ENCODE measurements at places on chromosomes 1 and 21.

GRCh38 chr1:203524824-203525223 lies 30.9 kb downstream of the OPTC start:
- DNase-seq = no peak

- no peak for DNase-seq
These were observed 2.0 kb downstream of the HNRNPR start for GRCh38 chr1:23341931-23342692.

DNA sequence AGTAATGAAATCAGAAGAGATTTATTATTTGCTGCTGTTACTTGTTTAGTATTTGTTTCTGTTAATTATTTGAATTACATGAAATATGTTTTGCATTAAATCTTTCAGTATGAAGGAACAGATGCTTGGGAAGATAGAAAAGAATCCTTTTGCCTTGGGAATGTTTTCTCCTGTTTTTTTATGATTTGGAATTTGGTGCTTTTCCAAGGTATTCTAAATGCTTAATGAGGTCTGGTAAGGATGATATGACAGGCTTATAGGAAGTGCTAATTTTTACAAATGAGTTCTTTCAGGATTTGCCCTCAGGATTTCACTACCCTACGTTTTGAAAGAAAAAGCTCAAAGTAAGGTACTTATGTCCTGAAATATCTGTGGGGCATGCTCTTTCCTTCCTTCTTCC lies 25.6 kb upstream of the ST6GALNAC3 start:
- no peak for DNase-seq

- DNase-seq = no peak
These were observed 62.5 kb downstream of the CHD5 start for GRCh38 chr1:6117624-6118023.

GRCh38 chr21:43295066-43295958 lies 126.5 kb downstream of the CRYAA start:
- DNase-seq = no peak

DNA sequence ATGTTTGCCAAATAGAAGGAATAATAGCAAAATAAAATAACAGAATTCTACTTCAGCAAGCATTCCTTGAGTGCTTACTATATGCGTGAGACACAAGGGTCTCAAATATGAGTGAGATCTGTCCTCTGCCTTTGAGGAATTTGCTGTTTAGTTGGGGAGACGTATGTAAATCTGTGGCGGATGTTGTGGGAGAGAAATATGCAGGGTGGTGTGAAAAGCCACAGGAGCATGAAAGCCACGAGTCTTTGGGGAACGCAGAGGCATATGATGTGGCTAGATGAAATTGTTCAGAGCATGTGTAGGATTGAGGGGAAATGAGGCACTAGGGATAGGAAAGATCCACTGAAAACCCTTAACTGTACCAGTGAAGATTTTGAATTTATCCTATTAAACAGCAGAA lies 244.4 kb downstream of the PBX1 start:
- no peak for DNase-seq

- DNase-seq = no peak
These were observed 3.7 kb upstream of the DIPK1A start for GRCh38 chr1:92964998-92965397.

DNA sequence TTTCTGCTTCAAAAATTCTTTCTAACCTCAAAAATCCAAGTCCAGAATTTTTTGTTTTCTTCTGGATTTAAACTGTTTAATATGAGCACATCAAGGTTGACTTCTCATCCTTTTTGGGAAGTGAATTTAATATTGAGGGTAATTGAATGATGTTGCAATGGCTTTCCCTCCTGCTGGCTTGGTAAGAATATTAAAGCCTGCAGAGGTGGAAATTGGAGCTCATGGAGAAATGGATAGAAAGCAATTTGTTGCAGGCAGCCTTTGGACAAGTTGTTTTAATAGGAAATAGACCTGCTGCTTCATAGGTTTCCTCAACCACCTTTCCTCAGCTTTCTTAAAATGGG lies 124.7 kb downstream of the SYT2 start:
- DNase-seq = no peak

GRCh38 chr1:30262158-30262557 lies 461.2 kb downstream of the MATN1 start:
- no peak for DNase-seq

DNA sequence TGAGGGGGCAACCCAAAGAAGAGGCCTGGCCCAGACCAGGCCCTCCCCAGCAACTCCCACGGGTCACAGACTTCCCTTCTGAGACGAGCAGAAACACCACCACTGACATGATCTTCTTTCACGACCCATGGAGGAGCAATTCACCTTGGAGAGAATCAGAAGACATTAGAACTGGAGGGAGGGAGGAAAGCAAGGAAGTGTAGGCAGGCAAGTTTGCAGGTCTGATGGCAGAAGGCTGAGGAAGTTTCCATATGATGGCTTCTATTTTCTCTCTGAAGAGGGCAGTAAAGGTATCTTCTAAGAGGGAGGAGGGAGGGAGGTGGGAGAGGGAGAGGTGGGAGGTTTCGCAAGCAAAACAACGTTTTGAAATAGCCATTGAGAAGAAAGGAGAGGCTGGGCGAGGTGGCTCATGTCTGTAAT lies 1.4 kb upstream of the UBXN10 start:
- DNase-seq = no peak

- no peak for DNase-seq
These were observed 40.4 kb upstream of the ZBTB18 start for GRCh38 chr1:244010703-244011123.

DNA sequence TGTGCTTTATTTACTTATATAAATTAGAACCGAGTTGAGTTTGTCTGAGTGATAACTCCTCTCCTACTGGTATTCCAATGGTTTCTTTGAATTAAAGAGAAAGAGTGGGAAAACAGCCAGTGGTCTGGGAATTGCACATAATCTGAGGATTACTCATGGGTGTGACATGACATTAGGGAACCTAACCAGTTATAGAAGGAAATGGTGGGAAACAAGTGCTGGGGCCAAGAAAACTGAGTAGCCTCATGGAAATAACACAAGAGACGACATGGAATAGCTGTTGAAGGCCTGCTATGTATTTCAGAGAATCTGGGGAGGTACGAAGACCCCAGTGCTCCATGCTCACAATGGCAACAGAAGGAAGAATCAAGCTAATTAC lies 41.8 kb upstream of the LRRC52 start:
- DNase-seq = no peak

DNA sequence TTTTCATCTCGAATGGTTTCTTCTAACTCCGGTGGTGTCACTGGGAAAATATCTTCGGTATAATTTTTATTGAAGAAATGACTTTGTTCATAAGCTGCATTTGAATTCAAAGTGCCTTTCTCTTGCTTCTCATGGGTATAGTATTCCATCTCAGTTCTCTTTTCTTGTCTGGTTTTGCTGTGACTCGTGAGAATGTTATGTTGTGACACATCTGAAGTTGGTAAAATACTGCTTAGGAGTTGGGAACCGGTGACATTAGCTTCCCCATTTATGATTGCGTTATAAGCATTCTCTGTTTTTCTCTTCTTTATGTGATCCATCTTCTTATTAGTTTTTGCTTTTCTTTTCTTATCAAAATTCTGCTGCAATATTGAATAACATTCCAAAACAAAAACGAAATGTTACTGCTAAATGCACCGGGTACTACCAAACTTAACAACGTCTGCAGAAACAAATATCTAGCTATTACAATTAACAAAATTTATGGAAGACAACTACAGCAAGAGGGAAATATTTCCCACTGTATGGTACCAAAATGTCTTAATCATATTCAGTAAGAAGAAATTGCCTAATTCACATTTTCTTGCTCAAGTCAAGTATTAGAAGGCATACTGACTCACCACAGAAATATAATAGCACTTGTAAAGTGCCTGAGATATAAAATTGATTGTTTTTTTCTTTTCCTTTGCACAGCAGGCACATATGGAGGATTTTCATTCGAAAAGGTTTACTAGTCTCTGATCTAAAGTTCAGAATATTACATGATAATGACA lies 15.5 kb downstream of the LRIF1 start:
- DNase-seq = no peak

GRCh38 chr1:209266590-209267205 lies 316.8 kb upstream of the CAMK1G start:
- DNase-seq = no peak

- DNase-seq = no peak
These were observed 7.8 kb upstream of the PTPRF start for GRCh38 chr1:43522776-43523480.

DNA sequence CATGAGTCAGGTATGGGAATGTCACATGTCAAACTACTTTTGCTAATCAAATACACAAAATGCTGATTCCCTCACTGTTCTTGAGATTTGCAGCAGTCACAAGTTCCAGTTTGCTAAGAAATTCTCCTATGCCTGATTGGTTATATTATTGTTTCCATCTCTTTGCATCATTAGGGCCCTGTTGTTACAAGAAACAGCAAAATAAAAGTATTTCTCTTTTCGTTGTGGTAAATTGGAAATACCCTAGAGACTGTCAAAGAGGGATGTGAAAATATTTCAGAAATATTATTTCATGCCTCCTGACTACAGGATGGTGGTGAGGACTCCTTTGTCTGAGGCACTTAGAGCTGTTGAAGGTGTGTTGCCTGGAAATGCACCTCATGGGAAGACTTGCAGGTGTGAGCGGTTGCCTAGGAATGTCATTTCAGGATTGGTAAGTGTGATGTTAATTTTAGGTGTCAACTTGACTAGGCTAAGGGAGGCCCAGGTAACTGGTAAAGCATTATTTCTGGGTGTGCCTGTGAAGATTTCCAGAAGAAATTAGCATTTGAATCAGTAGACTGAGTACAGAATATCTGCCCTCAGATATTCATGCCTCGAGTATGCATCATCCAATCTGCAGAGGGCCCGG lies 117.4 kb downstream of the ROR1 start:
- no peak for DNase-seq

DNA sequence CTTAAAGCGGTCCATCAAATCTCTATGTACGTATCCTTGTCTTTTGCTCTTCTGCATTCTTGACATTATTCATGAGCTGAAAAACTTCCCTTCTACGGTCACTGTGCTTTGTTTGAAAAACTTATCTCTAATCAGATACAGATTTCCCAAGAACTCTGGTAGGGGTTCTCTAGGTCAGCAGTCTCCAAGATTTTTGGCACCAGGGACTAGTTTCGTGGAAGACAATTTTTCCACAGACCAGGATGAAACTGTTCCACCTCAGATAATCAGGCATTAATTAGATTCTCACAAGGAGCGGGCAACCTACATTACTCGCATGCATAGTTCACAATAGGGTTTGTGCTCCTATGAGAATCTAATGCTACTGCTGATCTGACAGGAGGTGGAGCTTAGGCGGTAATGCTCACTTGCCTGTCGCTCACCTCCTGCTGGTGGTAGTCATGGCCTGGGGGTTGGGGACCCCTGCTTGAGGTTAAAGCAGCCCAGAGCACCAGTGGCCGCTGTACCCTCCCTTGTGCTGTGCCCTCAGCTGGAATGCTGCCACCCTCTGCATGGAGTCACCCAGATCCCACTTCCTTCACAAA lies 30.8 kb downstream of the AK2 start:
- no peak for DNase-seq

DNA sequence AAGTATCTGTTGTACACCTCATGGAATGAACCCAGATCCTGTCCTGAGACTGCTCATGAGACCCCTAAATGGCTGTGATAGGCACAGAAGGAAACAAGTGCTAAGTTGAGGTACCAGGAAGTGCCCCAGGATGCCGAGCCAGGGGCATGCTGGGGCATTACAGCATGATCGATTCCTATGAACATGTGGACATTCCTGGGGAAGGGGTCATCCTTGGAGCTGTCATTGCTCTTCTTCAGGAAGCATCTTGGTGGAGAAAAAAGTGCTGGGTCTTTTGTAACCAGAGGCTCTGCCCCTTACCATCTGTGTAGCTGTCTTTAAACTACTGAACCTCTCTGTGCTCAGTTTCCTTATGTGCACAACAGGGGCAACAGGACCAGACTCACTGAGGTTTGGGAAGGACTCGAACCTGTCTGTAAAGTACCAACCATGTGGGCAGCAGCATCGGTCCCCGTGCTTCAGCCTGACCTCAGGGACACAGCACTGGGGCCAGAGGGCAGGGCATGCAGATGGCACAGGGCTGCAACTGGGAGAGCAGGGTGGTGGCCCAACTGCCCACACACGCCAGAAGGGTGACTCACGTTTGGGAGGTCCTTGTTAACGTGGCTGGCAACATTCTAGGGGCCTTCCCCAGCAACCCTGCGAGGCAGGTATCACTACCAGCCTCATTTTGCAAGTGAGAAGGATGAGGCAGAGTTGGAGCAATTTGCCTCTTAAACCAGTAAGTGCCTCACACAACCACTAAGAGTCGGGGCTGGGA lies 142.3 kb upstream of the EDN2 start:
- DNase-seq = no peak

DNA sequence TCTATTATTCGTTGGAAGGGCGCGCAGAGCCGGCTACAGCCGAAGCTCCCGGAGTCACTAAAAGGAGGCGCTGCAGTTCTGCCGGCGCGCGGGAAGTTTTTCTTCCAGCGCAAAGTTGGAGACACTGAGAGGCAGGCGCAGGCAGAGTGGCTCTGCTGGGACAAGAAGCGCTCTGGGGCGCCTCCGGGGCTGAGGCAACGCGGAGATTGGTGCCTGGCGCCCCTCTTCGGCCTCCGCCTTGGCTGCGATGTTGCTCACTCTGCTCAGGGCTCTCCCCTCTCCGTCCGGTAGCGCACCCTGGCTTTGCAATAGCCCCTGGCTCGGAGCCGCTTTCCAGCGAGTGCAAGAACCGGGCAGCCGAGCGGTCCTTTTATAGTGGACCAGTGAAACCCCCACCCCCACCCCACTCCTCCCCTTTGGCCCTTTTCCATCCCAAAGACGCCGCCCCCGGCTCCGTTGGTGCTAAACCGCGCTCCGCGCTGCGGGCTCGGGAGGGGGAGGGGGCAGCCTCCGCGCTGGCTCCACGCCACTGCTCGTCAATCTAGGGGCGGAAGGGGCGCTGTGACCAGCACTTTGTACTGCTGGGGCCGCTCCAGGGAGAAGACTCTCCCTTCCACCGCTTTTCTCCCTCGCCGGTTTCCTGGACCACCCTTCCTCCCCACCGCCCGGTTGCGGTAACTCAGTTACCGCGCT lies at the start of gene ADAMTS1:
ADAMTS1 (minus strand) TSS at position 344 of the 693 bp plus-strand sequence. CDS start 455 bp downstream, outside the sequence.
- no peak for DNase-seq

- no peak for DNase-seq
These were observed 788 bp upstream of the TXNIP start for GRCh38 chr1:145997016-145997717.

- no peak for DNase-seq
These were observed 1.2 kb downstream of the OLIG1 start for GRCh38 chr21:33070998-33071769.

DNA sequence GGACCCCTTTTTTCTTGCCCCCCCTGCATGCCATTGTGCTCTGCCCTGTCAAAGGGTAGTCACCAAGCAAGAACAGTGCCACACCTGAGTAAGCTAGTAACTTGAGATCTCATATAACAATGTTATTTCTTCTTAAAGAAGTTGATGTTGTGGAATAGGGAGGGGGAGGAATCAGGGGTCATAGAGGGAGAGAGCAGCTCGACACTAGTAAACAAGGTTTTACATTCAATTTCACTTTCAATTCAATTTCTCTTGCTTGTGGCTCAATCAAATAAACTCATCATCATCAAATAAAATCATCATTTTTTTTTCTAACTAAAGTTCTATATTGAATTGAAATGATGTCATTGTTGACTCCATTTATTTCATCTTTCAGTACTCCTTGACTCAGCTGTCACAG lies 106.4 kb downstream of the CRB1 start:
- no peak for DNase-seq

All from iPS DF 19.7 (cell line).